ENCODE measurements at places on chromosomes 2 and 18.
A peak's percentile ranks its signal among the peaks of the same experiment; 100 is the strongest.

DNA sequence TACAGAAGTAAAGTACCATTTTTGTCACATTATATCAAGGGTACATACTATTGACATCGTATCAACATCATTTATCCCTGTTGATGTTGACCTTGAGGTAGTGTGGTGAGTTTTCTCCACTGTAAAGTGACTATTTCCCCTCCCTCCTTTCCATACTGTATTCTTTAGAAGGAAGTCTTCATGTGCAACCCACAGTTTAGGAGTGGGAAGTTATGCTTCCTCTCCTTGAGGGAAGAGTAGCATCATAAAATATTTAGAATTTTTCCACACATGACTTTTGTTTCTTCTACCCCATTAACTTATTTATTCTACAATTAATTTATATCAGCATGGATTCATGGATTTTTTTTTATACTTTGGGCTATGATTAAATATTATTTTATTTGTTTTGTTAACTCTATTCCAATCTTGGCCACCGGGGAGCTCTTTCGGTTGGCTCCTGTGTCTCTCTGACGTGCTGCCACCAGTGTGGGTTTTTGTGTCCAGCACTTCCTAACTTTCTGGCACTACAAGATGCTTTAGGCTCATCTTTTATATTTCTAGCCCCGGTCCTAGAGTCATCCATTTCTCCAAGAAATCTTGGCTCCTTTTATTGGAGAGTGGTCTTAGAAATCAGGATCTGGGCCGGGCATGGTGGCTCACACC lies 19.0 kb downstream of the AQP12B start:
- DNase-seq, result peak; percentile 20

DNA sequence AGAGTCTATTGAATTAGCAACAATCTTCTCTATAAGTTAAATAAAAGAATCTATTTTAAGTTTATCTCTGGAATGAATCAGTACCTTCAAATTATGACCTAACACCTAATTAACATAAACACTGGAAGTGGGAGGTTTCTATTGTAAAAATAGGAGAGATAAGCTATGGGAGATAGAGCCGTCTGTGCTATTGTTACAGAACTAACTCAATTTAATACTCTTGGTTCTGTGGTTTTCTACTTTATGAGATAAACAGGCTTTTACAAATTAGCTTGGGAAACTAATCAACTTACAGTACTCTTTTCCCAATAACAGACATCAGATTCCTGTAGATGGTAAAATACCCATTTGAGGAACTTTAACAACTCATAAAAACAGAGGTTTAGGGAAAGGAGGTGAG lies 25.6 kb upstream of the STAT1 start:
- no peak for DNase-seq

GRCh38 chr2:37324786-37325624 lies at the start of gene PRKD3:
TSS of gene PRKD3 (minus strand) at chr2:37324833. CDS start at chr2:37316524, 8,309 bp downstream.
- peak; percentile 66 for DNase-seq

GRCh38 chr2:229731916-229732315 lies 17.6 kb upstream of the DNER start:
- DNase-seq, result no peak

DNA sequence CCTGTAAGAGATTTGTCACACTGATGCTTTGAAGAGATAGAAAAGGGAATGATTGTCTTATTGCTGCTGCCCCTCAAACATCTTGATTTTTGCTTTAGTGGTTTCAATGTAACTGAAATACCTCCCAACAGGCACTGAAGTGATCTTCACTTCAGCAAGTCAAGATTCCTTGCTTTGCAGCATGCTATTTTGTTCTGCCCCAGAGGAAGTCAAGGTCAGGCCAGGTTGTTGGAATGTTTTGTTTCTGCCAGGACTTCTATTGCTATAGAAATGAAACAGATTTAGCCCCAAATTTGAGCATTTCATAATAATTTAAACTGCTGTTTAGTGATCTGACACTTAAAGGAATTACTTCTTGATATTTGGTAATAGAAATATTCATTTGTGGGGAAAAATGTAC lies 277.6 kb downstream of the ZNF804A start:
- DNase-seq, result no peak

- no peak for DNase-seq
Observed at GRCh38 chr2:237437566-237437965, 23.6 kb upstream of the COL6A3 start.

DNA sequence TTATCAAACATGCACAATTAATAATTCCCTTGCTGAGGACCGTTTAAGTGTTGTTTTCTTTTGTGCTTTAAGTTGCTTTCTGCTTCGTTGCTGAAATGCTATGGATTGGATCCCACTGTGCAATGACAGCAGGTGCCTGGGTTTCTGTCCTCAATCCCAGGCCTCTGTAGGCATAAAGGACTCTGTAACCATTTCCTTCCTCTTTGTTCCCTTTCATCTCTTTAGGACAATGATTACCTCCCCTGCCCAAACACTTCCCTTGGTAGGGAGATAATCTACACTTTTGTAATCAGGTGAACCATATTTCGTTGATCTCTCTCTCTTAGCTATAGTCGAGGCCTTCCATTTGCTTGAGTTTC lies 58.6 kb upstream of the LYPD6B start:
- no peak for DNase-seq

GRCh38 chr2:142014536-142014935 lies 116.3 kb downstream of the LRP1B start:
- no peak for DNase-seq

- peak; percentile 38 for DNase-seq
Observed at GRCh38 chr2:191319186-191319585, 74.0 kb downstream of the MYO1B start.

All from suppressor macrophage treated with lipopolysaccharide for 4 hours (primary cell).